ENCODE measurements at places on chromosomes 4 and X.

DNA sequence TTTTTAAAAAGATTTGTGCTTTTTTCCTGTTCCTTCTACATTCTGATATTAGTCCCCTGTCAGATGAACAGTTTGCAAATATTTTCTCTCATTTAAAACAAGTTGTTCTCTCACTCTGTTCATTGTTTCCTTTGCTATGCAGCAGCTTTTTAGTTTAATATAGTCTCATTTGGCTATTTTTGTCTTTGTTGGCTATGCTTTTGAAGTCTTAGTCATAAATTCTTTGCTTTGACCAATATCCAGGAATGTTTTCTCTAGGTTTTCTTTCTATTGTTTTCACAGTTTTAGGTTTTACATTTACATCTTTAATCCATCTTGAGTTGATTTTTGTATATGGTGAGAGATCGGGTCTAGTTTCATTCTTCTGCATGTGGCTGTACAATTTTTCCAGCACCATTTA, 136.8 kb downstream of the TET2 start:
- no peak for DNase-seq

DNA sequence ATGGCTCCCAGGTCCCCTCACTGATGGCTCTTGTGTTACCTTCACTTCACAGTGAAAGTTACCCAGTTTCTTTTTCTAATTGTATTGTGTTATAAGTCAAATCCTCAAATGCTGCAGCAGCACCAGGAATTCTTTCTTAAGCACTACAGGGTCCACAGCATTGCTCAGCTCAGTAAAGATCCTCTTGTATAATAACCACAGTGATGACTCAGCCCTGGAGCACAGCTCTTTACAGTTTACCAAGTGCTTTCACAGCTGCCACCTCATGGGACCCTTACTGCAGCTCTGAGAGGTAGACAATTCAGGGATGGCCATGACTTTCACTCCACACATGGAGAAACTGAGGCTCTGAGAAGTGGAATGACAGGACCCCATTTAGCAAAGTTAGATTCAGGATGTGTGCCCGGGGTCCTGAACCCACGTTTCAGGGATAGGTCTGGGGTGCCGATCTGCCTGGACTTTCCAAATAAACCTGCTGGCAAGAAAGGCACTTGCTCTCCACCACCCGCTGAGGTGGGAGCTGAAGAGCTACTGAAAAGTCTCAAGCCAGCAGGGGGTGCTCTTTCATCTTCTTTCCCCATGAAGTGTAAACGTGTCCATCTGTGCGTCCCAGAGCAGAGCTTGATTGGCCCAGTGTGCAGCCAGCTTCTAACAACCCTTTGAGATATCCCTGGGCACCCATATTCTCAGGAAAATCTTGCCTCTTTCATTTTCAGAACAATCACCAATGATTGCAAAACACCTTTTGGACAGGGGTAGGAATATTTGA, 35.7 kb upstream of the GABRQ start:
- no peak for DNase-seq

GRCh38 chrX:135489542-135489941, 30.9 kb upstream of the INTS6L start:
- DNase-seq, result peak; percentile 45

GRCh38 chr4:84928089-84928488, 38.4 kb downstream of the WDFY3 start:
- DNase-seq, result no peak

DNA sequence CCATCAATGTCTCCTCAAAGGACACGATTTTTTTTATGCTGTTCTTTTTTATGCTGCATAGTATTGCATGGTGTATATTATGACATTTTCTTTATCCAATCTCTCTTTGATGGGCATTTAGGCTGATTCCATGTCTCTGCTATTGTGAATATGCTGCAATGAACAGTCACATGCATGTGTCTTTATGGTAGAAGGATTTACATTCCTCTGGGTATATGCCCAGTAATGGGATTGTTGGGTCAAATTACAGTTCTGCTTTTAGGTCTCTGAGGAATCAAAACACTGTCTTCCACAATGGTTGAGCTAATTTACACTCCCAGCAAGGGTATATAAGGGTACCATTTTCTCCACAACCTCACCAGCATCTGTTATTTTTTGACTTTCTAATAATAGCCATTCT, 113.9 kb downstream of the GRIA3 start:
- DNase-seq, result no peak

DNA sequence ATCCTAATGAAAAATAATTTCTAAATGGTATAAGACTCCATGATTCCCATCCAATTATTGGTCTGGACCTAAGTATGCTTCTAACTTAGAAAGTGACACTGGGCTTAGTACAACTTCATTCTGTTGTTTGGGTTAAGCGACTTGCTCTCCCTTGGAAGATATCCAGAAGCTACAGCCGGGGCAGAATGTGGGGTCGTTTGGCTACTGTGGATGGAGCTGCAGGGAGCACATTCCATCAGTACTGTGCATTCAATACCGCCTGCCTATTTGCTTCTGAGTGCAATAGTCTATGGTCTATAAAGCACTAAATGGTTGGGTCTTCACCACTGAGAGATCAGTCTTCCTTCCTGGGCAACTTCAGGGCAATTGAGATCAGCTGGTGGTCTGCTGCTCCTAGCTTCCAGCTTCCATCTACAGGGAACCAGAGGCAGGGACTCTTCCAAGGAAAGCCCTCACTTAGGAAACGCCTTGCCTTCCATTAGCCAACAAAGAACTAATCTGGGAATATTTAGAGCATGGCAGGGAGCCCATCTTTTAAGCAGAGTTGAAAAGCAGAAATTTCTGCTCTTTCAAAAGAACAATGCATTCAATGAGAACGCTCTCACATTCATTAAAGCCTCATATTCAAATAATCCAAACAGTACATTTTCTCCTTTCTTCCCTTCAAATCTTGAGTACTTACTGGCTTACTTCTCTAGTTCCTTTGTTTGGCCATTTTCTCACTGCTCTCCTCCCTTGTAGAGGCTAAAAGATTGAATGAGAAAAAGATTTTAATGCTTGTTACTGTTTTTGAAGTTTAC, 1049.9 kb upstream of the TENM3 start:
- DNase-seq, result no peak

GRCh38 chrX:36683507-36683906, 324.7 kb upstream of the FAM47C start:
- DNase-seq, result no peak

GRCh38 chr4:13413729-13414437, 70.3 kb downstream of the RAB28 start:
- peak; percentile 44 for DNase-seq

GRCh38 chrX:130846746-130847145, 56.3 kb downstream of the ENOX2 start:
- no peak for DNase-seq
